ENCODE measurements at places on chromosomes 7 and 10.

GRCh38 chr10:82278401-82279182 lies 403.6 kb downstream of the NRG3 start:
- DNase-seq: no peak

- no peak for DNase-seq
Measured at GRCh38 chr7:30232391-30232790, 52.0 kb upstream of the ZNRF2 start.

- no peak for DNase-seq
Measured at GRCh38 chr10:132652936-132653590, 115.5 kb downstream of the INPP5A start.

DNA sequence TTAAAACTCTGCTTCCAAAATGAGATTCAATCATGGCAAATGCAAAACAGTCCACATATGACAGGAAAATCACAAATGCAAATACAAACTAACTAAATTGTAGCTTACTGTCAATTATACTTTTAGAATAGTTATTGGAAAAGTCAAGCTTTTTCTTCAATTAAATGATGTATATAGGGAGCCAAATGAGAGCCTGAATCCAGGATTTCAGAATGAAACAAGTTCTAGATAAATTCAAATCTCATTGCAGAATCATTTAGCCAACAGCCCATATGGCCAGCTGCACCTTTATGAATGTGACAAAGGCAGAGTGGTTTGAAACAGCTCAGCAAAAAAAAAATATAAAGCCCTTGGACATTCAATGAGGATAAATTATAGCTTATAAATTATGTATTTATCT lies 82.2 kb upstream of the SCIN start:
- no peak for DNase-seq

DNA sequence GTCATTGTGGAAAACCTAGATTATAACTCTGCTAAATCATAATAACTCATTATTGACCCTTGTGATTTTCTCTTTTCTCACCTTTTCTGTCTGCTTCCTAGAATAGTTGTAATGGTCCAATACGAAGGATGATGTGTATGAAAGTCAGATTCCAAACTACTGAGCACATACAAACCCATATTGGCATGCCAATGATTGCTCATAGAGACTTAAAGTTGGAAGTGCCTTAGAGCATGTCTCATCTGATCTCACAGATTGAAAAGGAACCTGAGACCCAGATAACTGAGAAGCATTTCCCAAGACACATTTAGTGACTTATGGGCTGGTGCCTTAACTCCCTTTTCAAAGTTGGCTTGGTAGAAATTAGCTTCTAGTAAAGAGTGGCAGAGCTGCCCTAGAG lies 594.3 kb downstream of the REEP3 start:
- no peak for DNase-seq

- no peak for DNase-seq
Measured at GRCh38 chr7:69782917-69783684, 184.8 kb downstream of the AUTS2 start.

GRCh38 chr7:22949944-22950343 lies 64.0 kb downstream of the HYCC1 start:
- no peak for DNase-seq

DNA sequence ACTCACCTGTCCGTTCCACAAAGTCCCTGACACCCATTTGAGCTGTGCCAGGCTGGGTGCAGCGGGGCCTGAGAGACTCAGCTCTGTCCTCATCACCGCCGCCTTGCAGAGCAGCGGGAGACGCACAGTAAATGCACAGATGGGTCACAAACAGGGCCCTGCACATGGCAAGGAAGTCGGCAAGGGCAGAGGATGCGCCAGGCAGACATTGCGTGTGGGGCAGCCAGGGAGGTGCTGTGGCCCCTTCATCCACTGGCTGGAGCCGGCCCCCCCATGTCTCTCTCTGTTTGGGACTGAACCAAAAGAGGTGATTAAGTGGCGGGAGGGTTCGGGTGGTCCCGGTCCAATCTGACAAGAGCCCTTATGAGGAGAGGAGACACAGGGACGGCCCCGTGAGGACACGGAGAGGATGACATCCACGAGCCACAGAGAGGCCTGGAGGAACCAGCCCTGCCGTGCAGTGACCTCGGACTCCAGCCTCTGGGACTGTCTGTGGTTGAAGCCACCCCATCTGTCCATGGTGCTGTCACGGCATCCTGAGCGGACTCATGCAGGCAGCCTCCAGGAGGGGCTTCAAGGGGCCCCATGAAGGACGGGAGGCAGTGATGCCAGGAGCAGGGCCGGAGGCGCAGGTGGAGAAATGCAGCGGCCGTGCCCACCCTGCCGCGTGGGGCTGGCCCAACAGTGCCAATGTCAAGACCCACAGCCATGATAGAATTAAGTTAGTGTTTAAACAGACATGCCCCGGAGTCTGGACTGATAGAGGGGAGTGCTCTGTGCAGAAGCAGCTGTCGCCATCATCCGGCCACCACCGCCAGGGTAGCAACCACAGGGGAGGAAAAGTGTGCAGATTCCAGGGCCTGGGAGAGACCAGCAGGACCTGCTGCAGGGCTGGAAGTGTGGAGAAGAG lies 28.4 kb upstream of the FOXL3 start:
- no peak for DNase-seq

GRCh38 chr10:1056326-1057105 lies at the start of gene WDR37:
TSS of gene WDR37 (plus strand) at chr10:1056385. CDS start at chr10:1072156, 15,771 bp downstream.
- DNase-seq: no peak

GRCh38 chr7:13322126-13322525 lies 634.7 kb downstream of the ARL4A start:
- no peak for DNase-seq

Measured in Panc1 (cell line).